ENCODE measurements at places on chromosomes 4 and X.

DNA sequence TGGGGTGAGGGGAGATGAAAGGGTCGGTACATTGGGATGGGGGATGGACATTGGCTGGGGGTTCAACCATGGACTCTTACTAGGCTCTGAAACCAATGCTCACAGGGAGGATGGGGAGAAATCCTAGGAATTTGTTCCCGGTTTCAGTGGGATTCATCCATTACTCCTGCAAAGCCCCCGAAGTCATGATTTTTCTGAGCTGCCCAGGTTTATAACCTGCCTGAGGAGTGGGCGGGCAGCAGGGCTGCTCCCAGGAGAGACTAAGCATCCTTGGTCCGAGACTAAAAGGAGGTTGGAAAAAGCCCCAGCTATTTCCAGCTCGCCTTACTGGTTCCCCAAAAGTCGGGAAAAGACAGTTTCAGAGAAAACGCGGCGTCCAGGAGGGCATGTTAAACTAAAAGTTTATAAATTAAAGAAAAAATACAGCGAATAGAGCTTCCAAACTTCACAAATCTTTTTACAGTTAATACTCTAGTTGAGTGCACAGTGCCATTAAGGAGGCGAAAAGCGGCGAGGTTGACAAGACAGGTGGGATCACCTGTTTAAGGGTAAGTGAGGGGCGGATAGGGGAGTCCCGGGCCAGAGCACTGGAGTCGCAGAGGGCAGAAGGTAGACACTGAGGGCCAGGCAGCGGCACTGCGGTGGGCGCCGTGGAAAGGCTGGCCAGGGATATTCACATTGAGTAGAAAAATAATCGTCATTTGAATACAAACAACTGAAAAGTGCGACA, 3.7 kb downstream of the NKX3-2 start:
- no peak for DNase-seq

- DNase-seq, result peak; percentile 53
These were observed 58.5 kb downstream of the TSC22D3 start for GRCh38 chrX:107716816-107717700.

GRCh38 chrX:153628129-153628528, 18.9 kb upstream of the DUSP9 start:
- DNase-seq, result no peak

DNA sequence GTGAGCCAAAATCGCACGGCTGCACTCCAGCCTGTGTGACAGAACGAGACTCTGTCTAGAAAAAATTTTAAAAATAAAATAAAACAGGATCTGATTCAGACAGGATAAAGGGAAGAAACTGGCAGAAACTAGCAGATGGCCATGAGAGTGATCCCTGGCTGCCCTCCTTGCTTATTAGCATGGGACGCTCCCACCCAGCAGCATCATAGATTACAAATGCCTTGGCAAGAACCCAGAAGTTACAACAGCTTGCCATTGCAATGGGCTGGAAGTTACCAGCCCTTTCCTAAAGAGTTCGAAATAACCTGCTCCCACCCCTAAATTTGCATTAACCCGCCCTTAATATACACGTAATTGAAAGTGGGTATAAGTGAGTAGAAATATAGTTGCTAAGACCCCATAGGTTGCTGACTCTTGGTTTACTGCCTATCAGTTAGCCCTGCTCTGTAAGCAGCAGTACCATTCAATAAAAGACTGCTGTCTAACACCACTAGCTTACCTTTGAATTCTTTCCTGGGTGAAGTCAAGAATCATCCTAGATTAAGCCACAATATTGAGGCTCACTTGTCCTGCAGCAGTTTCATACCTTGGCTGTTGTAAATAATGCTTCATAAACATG, 9.1 kb upstream of the XAGE2 start:
- no peak for DNase-seq

- peak; percentile 39 for DNase-seq
These were observed 99.7 kb upstream of the DDIT4L start for GRCh38 chr4:100289946-100290345.

GRCh38 chr4:148778980-148779675, 336.9 kb upstream of the NR3C2 start:
- DNase-seq, result no peak

DNA sequence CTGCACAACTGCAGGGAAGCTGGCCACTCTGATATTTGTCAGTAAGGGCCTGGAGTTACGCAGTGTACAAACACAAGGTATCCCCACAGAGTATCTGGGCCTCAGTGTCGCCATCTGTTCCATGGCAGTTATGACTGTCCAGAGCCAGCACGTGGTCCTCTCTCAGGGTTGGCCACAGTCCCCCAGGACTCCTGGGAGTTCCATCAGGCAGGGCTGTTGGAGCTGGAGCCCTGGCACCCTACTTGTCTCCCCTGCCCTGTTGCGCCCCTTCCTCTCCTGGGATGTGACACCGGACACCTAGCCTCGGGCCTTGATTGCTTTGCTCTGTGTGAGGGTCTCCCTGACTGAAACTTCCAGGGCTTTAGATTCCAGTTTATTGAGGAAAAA, 8.4 kb downstream of the HTRA3 start:
- no peak for DNase-seq

GRCh38 chrX:78748846-78749245, 1.3 kb downstream of the LPAR4 start:
- no peak for DNase-seq

- DNase-seq, result no peak
These were observed 98.3 kb upstream of the SFRP2 start for GRCh38 chr4:153887217-153887616.

DNA sequence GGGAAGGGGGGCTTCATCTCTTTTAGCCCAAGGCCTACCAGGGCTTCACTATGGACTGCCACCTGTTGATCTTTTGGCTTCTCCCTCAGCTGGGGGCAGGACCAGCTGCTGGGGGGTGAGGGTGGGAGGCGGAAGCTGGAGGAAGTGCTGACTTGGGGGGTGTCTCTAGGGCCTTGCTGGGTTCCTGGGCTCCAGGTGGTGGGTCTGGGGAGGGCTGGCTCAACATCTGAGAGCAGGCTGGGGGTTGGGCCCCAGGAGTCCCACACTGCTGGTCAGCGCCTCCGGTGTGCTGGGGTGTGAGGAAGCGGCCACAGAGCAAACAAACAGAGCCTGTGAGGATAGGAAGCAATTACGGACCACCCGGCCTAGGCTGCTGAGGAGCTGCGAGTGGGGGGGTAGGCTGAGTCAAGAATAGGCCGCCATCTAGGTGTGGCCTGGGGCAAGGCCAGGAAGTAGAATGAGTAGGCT, 85.7 kb downstream of the EFNB1 start:
- no peak for DNase-seq

DNA sequence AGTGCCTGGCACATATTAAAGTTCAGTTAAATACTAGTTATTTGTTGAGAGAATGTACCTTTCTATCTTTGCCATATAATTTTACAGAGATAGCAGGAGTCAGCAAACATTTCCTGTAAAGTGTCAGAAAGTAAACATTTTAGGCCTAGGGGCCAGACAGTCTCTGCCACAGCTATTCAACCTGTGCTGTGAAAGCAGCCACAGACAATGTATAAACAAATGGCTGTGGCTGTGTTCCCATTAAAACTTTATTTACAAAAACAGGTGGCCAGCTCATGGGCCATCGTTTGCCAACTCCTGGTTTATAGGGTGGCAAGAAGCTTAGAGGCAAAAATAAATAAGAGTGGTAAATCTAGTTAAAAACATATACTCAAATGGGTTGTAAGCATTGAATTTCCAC, 34.0 kb upstream of the BRS3 start:
- no peak for DNase-seq

- no peak for DNase-seq
These were observed 3.0 kb downstream of the ANK2 start for GRCh38 chr4:113052379-113052951.

- DNase-seq, result no peak
These were observed 11.2 kb downstream of the LRPAP1 start for GRCh38 chr4:3520796-3521600.

- DNase-seq, result no peak
These were observed 478.9 kb downstream of the KCNIP4 start for GRCh38 chr4:21469438-21470300.

All from foreskin keratinocyte (primary cell).